Uterus (tissue), 4 donors: ENCODE measurements at places on chromosomes 2 and 18.
A peak's percentile ranks its signal among the peaks of the same experiment; 100 is the strongest.

GRCh38 chr18:4677006-4677405 is 221.9 kb upstream of the DLGAP1 start:
- H3K36me3 ChIP-seq = no peaks in the 10 kb centered on the region
- H3K4me3 ChIP-seq = no peak overlapping the region
- no peaks in the 10 kb centered on the region for H3K27me3 ChIP-seq
- H3K27ac ChIP-seq = no peak overlapping the region

GRCh38 chr2:79670198-79670597 is 157.3 kb downstream of the CTNNA2 start:
- no peak overlapping the region for H3K4me3 ChIP-seq
- H3K27ac ChIP-seq = no peak overlapping the region
- DNase-seq = no peak
- no peaks in the 10 kb centered on the region for H3K36me3 ChIP-seq

- H3K4me1 ChIP-seq = no peaks in the 10 kb centered on the region
- no peak overlapping the region for H3K27ac ChIP-seq
These were observed 246.0 kb upstream of the LYPD1 start for GRCh38 chr2:132915812-132916549.

DNA sequence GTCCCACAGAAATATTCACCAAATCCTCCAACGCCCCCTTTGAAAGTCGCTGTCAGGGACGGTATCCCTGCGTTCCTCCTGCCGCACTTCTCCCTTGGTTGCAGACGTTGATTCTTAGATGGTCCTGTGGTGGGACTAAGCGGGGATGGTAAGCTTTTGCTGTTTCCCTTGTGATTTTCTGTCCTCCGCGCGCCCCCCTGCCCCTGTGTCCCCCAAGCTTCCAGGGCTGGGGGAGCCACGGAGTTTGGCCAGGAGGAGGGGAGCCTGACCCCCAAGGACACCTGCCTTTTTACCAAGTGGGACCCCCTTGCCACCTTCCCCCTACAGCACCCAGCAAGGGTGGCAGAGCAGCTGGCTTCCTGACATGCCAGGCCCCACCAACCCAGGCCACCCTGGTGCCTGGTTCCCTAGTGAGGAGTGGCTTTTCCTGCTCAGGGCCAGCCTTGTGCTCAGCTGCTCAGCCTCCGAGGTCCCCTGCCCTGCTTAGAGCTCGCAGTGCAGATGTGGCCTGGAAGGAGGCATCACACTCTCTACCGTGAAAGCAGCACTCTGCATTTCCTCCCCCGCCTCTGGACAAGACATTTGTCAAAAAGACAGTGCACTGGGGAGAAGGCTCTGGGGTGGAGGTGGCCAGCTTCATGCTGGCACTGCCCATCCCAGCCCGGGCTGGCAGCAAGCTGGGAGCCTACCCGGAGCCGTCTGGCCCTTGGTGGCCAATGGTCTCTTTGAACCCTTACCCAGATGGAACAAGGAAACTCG is 49.4 kb downstream of the TWIST2 start:
- no peak overlapping the region for H3K4me3 ChIP-seq
- DNase-seq = no peak
- peak overlapping the region; percentile 65 for H3K27ac ChIP-seq
- H3K4me1 ChIP-seq = peaks cover 16% of the 10 kb centered on the region
- no peaks in the 10 kb centered on the region for H3K27me3 ChIP-seq

DNA sequence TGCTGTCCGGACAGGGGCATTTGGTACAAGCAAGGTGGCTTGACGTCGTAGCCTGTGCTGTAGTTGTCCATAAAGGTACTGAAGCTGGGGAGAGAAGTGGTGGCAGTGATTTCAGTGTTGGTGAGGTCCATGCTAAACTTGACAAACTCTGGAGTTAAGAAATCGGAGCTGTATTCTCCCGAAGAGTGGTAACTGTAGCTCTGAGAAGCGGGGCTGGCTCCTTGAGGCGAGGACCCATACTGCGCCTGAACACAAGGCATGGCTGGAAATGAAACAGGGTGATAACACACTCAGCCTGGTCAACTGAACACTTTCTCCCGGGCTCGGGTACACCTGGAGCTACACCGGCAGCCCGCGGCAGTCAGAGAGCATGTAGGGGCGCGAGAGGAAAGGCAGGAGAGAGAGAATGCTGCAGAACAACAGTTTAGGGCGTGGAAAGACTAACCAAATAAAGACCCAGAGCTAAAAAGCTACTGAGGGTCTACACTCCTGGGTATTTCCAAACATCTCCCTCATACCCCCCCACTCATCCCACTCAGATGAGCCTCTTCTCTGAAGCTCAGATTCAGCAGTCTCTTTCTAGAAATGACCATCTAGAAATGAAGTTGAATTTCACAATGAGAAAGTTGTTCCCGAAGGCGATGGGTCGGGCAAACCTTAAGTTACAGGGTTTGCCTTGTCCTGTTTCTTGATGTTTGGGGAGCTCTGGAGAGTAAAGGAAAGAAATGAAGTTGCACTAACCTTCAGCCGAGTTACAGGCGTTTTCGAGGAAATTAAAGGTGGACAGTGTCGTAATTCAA is 2.4 kb downstream of the NR4A2 start:
- no peaks in the 10 kb centered on the region for H3K27me3 ChIP-seq
- no peaks in the 10 kb centered on the region for H3K4me1 ChIP-seq
- H3K36me3 ChIP-seq = no peaks in the 10 kb centered on the region
- H3K27ac ChIP-seq = no peak overlapping the region

DNA sequence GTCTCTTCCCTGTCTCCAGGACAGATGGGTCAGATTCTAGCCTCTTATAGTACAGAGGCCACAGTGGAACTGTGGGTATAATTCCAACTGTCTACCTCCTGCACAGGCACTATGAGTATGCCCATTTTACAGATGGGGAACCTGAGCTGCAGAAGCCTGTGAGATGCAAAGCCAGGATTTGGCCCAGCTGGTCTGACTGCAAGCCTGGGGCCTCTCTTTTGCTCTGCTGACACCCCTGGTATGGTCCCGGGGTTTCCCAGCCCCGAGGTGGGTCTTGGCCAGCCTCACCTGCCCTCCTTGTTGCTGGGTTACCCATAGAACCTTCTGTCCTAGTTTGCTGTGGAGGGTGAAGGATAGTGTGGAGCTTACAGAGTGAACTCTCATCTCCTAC is 9.8 kb downstream of the HS6ST1 start:
- peaks cover 21% of the 10 kb centered on the region for H3K4me1 ChIP-seq
- no peaks in the 10 kb centered on the region for H3K36me3 ChIP-seq
- no peak overlapping the region for H3K27ac ChIP-seq
- H3K27me3 ChIP-seq = no peaks in the 10 kb centered on the region

GRCh38 chr2:161166538-161167409 is 6.5 kb downstream of the TANK start:
- H3K4me3 ChIP-seq = no peak overlapping the region
- no peaks in the 10 kb centered on the region for H3K36me3 ChIP-seq
- DNase-seq = no peak
- H3K4me1 ChIP-seq = no peaks in the 10 kb centered on the region
- H3K27ac ChIP-seq = no peak overlapping the region

DNA sequence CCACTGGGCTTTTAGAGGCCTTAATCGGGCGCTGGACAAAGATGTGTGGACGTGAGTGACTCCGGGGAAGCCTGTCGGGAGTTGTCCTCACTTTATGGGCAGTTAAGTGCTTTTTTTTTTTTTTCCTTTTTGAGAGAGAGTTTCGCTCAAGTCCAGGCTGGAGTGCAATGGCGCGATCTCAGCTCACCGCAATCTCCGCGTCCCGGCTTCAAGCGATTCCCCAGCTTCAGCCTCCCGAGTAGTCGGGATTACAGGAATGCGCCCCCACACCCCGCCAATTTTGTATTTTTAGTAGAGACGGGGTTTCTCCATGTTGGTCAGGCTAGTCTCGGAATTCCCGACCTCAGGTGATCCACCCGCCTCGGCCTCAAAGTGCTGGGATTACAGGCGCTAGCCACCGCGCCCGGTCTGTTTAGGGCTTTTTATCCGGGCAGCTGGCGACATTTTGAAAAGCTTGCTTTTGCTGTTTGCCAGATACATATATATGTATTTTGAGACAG is 1.5 kb downstream of the MSH6 start:
- peak overlapping the region; percentile 90 for H3K27ac ChIP-seq
- no peaks in the 10 kb centered on the region for H3K36me3 ChIP-seq
- H3K4me3 ChIP-seq = peak overlapping the region; percentile 90
- no peaks in the 10 kb centered on the region for H3K27me3 ChIP-seq
